ENCODE measurements at places on chromosomes 6 and 20. TPM values are rescaled to one million over a fixed set of nuclear protein-coding genes. Genes with fewer than 3 reads are reported as not detected.

- no peak for DNase-seq
Measured at GRCh38 chr6:22221211-22221610, 75.6 kb downstream of the PRL start.

- peak; percentile 37 for DNase-seq
Measured at GRCh38 chr6:112620812-112621569, 273.9 kb downstream of the RFPL4B start.

Gene EYS
- not detected for total RNA-seq

Gene ANKRD66
- not detected for total RNA-seq

DNA sequence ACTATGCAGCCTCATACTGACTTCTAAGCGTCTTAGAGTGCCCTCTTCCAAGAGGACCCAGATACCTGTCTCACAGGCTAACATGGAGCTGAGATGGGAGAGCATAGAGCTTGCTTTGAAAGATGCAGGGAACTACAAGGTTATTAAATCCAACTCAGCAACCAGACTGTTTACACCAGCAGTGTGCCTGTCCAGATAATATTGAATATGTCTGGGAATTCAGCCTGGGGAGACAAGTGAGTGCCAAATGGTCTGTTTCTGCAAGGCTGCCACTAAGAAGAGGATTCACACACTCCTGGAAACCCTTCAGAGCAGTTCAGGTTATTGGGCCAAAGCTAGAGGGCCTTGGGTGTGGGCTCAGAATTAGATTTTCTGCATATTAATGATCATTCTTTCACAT is 547.8 kb downstream of the PTPRT start:
- no peak for DNase-seq
